ENCODE measurements at places on chromosomes 13 and 19.

- H3K27me3 ChIP-seq = no peaks in the 10 kb centered on the region
- H3K4me1 ChIP-seq = no peaks in the 10 kb centered on the region
- DNase-seq = no peak
- H3K4me3 ChIP-seq = no peak overlapping the region
- no peak overlapping the region for H3K27ac ChIP-seq
- no peaks in the 10 kb centered on the region for H3K36me3 ChIP-seq
Observed at GRCh38 chr13:100594255-100594654, 5.7 kb upstream of the GGACT start.

- H3K4me3 ChIP-seq = no peak overlapping the region
- no peak for DNase-seq
- H3K36me3 ChIP-seq = no peaks in the 10 kb centered on the region
- H3K4me1 ChIP-seq = peaks cover 14% of the 10 kb centered on the region
- H3K27ac ChIP-seq = no peak overlapping the region
Observed at GRCh38 chr19:35860818-35861639, 4.3 kb downstream of the KIRREL2 start.

GRCh38 chr13:94968757-94969086, 256.4 kb upstream of the SOX21 start:
- H3K27ac ChIP-seq = no peak overlapping the region
- peaks cover 54% of the 10 kb centered on the region for H3K27me3 ChIP-seq
- peaks cover 6% of the 10 kb centered on the region for H3K4me1 ChIP-seq
- H3K4me3 ChIP-seq = peak overlapping the region; percentile 50
- H3K36me3 ChIP-seq = no peaks in the 10 kb centered on the region
- no peak for DNase-seq

- no peaks in the 10 kb centered on the region for H3K36me3 ChIP-seq
- no peaks in the 10 kb centered on the region for H3K27me3 ChIP-seq
- H3K4me1 ChIP-seq = no peaks in the 10 kb centered on the region
Observed at GRCh38 chr13:60787083-60787482, 390.1 kb downstream of the TDRD3 start.

- H3K27me3 ChIP-seq = no peaks in the 10 kb centered on the region
- no peak for DNase-seq
- peaks cover 12% of the 10 kb centered on the region for H3K36me3 ChIP-seq
- no peak overlapping the region for H3K27ac ChIP-seq
- no peaks in the 10 kb centered on the region for H3K4me1 ChIP-seq
Observed at GRCh38 chr13:94559222-94559795, 36.6 kb downstream of the TGDS start.

- H3K27ac ChIP-seq = no peak overlapping the region
- H3K4me1 ChIP-seq = peaks cover 65% of the 10 kb centered on the region
- H3K36me3 ChIP-seq = no peaks in the 10 kb centered on the region
Observed at GRCh38 chr19:7871437-7872305, 2.5 kb downstream of the PRR36 start.
